ENCODE measurements at places on chromosomes 2 and 18. TPM values are rescaled to one million over a fixed set of nuclear protein-coding genes. Genes with fewer than 3 reads are reported as not detected.

DNA sequence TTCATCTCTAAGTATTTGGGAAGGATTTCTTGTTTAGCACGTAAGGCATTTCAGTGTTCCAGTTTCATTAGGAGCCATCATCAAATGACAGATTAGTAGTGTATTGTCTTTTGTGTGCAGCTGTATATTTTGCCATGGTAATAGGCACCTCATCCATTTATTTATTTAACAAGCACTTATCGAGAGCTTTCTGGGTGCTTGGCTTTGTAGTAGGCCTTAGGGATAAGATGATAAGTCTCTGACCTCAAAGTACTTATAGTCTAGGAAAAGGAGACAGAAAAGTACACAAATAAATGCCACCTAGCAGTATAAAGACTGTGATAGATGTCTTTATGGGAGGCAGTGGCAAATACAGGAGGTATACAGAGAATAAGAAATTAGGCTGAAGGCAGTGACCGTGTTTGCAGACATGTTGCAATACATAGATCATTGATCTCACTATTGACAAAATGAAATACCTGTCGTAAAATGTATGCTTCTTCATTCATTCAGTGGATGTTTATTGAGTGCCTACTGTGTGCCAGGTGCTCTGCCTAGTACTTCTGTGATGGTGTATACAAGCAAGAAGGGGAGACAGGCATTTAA, 265.9 kb downstream of the SETBP1 start:
- DNase-seq: no peak

The EEF1B2 gene
- total RNA-seq: 284 TPM

DNA sequence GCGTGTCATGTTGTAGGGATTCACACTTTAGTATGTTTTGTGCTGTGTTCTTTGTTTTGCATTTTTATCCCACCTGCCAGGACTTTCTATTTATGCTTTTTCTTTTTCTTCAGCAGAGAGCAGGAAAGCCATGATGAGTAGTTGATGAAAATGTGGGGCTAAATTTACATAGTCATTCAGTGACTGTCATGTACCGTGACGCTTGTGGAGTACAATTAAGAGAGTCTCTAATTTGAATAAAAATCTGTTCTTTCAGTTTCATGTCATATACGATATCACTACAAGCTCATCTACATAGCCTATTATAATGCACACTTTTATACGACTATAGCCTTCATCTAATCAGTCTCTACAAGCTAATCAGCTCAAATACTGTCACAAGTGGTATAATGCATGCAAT, 112.7 kb upstream of the SPATS2L start:
- DNase-seq: no peak

DNA sequence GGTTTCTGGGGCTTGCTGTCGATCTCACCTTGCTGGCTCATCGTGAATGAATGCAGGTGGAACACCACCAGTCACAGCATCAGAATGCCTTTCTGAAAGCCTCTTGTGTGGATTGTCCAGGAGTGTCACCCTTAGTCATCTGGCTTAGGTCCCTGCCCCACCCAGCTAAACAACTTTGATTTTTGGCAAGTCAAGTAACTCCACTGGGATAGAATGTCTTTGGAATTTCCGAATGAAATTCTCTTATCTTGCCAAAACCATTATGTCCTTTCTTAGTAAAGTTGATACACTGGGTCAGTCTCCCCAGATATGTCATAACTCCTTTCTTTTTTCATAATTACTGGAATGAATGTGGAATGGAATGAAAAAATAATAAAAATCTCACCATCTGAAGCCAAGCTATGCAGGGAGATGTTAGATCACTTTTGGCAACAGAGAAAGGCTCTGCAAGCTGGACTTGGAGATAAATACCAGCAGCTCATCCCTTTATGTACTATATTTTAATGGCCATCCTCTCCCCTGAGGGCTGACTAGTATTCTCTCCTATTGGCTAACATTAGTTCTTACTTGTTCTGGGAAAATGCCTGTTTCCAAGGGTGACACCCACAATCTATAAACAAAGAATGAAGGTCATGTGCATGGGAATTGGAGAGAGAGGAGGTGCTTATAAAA, 35.4 kb downstream of the INSIG2 start:
- peak; percentile 78 for DNase-seq

DNA sequence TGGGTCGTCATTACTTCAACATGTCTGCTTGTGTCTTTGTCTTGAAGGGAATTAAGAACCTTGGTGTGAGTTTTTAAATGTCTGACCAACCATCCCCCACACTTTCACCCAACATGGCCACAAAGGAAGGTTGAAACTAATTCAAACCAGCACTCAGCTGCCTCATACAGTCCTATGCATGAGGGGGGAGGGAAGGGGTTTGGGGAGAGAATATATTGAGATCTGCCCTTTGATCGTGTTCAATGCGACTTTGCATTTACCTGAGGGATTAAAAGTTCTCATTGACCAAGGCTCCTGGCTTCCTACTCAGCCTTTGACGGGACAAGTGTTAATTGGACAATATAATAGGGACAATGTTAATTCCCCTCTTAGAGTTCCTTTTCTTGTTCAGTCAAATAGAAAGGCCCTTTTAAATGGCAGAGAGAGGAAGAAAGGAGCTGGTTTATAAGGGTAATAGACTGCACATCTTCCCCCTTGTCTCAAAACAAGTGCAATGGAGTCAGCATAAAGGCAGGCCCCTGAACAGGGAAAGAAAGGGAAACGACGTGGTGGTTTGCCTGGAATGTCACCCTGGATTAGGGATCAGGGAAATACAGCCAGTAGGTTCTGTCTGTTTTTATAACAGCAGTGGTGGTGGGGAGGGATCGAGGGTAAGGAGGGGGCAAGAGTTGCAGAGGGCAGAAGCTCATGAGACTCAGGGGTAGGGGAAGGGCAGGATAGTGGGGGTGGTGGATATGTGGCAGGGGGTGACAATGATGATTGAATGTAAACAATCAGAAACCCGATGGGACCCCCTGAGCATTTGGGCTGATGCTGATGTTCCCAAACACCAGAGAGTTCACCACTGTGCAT, 198.7 kb downstream of the MYCN start:
- no peak for DNase-seq

The UNC50 gene
- total RNA-seq: 41.3 TPM

The TXNDC2 gene
- not detected for total RNA-seq

The G6PC2 gene
- not detected for total RNA-seq

DNA sequence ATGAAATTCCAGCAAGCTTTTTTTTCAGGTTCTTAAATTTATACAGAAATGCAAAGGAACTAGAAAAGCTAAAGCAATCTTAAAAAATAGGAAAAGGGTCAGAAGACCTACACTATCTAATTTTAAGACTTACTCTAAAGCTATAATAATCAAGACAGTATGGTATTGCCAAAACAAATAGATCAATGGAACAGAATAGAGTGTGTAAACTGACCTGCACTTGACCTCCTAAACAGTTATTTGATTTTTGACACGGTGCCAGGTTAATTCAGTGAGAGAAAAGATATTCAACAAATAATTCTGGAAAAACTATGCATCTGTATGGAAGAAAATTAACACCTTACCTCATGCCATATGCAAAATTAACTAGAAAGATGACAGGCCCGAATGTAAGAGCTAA, 73.6 kb downstream of the OLA1 start:
- no peak for DNase-seq

DNA sequence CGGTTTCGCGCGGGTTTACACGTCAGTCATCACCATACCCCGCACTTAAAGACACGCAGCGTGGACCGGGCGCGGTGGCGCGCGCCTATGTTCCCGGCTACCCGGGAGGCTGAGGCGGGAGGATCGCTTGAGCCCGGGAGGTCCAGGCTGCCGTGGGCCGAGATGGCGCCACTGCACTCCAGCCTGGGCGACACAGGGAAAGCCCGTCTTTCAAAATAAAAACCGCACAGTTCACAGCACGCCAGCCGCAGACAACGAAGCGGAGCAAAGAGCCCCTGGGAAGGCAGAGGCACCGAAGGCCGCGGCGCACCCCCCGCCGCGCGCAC, 328 bp downstream of the DTYMK start:
- no peak for DNase-seq

- DNase-seq: no peak
Observed at GRCh38 chr18:805008-805754, 6.9 kb downstream of the YES1 start.

GRCh38 chr2:205947621-205948495, 138.1 kb downstream of the INO80D start:
- peak; percentile 92 for DNase-seq

DNA sequence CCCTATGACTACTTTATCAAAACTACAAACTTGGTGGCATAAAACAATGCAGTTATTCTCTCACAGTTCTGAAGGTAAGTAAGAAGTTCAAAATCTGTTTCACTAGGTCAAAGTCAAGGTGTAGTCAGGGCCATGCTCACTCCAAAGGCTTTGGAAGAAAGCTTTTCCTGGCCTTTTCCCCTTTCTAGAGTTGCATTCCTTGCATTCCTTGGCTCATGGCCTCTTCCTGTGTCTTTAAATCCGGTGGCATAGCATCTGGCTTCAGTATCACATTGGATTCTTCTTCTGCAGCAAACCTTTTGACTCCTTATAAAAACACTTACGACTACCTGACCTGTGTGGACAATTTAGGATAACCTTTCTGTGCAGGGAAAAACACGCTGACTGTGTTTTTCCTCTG, 543.5 kb upstream of the HNMT start:
- no peak for DNase-seq

DNA sequence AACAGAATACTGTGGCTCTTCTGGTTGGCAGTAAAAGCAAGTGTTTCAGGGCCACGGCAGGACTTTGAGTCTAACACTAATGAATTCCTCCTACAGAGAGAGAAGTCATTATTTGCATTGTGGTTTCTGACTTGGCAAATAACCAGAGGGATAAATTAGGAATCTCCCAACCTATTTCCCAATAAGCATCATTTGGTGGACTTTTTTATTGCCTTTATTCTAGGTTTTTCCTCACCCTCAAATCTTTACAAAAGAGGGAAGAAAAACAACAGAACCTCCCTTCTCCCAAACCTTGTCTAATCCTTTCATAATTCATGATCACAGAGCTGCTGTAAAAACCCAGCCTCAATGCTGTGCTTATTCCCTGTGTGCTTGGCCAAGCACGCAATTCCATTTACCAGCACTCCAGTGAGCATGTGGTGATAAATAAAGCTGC, 179.7 kb downstream of the AGPS start:
- peak; percentile 32 for DNase-seq

The KCNG2 gene
- not detected for total RNA-seq

DNA sequence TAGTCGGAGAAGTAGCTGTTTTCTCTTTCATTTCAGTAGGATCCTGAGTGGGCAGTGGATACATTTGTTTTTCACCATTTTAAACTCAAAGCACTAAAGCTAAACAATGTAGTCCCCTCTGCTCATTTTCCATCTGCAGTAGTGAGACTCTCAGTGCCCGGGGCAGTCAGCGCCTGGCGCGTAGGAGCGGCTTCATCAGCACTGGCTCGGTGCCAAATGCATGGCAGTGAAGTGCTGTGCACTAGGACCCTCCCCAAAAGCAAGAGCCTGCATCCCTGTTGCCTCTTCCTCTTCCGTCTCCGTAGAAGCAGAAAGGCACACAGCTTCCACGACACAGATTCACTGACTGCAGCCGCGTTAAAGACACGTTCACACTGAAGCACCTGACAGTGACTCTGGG, 19.0 kb upstream of the ESPNL start:
- no peak for DNase-seq

GRCh38 chr2:23673082-23673481, 253.8 kb downstream of the ATAD2B start:
- no peak for DNase-seq

GRCh38 chr2:24771764-24772586, 21.2 kb downstream of the PTRHD1 start:
- no peak for DNase-seq

The LYG1 gene
- total RNA-seq: 1.1 TPM

- DNase-seq: no peak
Observed at GRCh38 chr2:45567974-45568789, 42.9 kb downstream of the SRBD1 start.

DNA sequence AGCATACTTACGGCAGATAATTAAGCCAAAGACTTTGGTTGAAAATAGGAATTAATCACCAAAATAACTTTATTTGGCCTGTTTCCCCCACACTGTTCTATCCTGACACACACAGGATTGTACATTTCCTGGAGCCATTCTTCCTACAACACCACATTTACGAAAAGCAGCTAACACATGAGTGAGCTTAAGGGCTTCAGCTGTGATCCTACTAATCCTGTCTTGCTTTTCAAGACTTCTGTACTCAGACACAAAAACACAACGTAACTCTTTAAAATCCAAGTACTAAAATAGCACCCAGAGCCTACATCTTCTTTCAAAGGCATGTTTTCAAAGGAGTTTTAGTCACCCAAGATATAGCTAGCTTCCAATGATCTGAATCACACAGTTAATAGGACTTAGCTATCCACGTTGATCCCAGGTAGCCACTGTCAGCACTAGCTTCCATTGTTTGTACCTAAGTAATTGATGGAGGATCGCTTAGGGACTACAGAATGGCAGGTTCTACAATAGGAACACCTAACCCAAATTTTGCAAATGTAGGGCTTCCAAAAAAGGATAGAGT, 42.8 kb upstream of the TTC39C start:
- DNase-seq: no peak

- no peak for DNase-seq
Observed at GRCh38 chr2:226526716-226527115, 272.9 kb downstream of the IRS1 start.

GRCh38 chr2:142040556-142040955, 90.3 kb downstream of the LRP1B start:
- DNase-seq: no peak

GRCh38 chr18:57771193-57771592, 31.9 kb downstream of the ATP8B1 start:
- DNase-seq: peak; percentile 50

The GPR45 gene
- not detected for total RNA-seq

DNA sequence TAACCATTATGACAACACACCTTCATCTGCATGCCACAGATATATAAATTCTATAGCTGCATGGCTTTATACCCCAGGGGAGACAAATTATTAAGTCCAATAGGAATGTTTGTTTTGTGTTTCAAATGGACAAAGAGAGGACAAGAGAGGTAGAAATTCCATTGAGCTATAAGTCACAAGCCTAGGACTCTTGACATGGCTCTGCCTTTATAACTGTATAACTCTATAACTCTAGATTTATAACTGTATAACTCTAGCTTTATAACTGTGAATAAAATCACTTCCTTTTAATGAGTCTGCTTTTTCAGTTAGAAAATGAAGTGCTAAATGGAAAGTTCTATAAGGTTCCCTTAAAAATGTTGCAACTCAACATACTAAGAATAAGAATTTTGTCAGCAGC, 106.4 kb downstream of the SCN9A start:
- DNase-seq: no peak

DNA sequence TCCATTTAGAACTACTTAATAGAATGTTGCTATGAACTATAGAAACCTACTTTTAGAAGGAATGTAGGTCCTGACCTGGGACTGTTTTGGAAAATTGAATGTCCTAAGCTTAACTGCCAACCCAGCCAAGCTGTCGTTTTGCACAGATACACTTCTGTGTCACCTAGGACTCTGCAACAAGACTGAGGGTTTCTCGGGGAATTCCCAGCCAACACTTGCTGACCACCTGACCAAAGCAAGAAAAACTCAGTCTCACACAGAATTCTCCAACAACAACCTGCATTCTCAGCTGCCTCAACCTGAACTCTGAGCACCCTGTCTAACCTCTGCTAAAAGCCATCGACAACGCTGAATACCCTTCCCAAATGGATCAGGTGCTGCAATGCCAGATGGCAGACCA, 128.2 kb downstream of the SS18 start:
- DNase-seq: no peak

The PAX8 gene
- total RNA-seq: not detected

Data from stomach (tissue), 19 donors.